ENCODE measurements at places on chromosomes 2 and 18.

- DNase-seq = no peak
These were observed 101.2 kb downstream of the MYT1L start for GRCh38 chr2:2229626-2230432.

- DNase-seq = no peak
These were observed 67.3 kb upstream of the SPOPL start for GRCh38 chr2:138433995-138434951.

DNA sequence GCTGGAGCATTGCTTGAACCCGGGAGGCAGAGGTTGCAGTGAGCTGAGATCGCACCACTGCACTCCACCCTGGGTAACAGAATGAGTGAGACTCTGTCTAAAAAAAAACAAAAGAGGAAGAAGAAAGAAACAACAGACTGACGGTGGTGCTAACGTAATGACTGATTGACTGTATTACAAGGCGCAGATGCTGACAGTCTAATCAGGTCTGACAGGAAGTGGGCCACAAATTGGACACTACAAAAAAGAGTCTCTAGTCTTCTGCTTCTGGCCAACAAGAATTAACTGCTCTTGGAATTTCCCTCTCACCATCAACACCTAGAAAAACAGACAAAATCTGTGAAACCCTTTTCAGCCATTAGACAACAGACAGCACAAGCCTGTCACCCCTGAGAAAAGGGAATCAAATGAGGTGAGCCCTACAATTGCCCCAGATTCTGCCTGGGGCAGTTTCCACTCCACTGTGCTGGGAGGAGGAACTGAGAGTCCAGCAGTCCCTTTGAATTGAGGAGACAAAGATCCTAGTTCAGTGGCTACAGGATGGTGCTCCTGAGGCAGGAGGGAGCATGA is 43.3 kb downstream of the SNED1 start:
- no peak for DNase-seq

DNA sequence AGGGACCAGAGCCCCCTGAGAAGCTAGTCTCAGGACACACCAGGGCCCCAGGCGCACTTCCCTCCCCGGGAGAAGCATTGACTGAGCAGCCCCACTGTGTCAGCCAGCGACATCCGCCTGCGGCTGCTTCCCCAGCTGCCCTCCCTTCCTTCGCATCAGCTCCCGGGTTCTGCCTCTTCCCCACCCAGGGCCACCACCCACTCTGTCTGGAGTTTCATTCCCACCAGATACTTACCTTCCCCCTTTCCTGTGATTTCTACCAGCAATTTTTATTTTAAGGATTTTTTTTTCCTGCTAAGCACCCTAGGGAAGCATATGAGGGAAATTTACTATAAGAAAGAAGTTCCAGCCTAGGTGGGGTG is 99.2 kb downstream of the SMAD7 start:
- no peak for DNase-seq

DNA sequence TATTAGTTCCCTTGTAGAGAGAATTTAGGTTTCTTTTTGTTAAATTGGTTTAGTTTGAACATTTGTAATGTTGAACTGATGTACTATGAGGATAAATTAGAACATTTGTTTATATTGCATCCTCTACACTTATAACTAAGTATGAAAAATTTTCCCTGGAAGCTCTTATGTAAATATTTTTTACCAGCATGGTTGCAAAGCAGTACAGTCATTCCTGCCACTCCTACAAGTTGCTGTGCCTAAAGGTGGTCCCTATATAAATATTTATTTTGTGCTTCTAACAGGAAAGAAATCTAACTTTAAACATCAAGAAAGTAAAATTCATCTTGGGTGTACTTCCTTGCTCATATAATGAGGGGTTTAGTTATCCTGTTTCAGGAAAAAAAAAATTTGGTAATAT is 14.2 kb downstream of the TWSG1 start:
- no peak for DNase-seq

DNA sequence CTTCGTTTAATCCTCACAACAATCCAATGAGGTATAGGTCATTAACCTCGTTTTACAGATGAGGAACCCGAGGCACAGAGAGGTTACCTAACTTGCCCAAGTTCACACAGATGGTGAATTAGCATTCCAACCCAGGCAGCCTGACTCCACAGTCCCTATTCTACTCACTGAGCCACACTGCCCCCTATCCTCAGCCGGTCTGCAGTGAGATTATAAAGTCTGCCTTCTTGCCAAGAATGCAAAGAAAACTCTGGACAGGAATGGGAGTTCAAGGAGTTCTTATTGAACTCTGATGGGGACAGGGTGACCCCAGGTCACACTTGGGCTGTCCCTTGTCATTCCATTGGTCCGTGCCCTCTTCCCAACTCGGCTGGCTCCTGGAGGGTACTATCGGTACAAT is 118.1 kb upstream of the MSH6 start:
- no peak for DNase-seq

- no peak for DNase-seq
These were observed 202.1 kb upstream of the MEX3C start for GRCh38 chr18:51399491-51400122.

- DNase-seq = peak; percentile 92
These were observed 72.2 kb upstream of the CHRNA1 start for GRCh38 chr2:174836377-174836994.

GRCh38 chr2:73006969-73007710 is 64.4 kb downstream of the SFXN5 start:
- DNase-seq = no peak

Data from fibroblast of skin of left biceps (primary cell).